ENCODE measurements at places on chromosomes 4 and X.

GRCh38 chr4:48205107-48205506, 64.5 kb downstream of the TEC start:
- DNase-seq, result no peak

- no peak for DNase-seq
Observed at GRCh38 chr4:38784141-38784540, 1.4 kb upstream of the TLR10 start.

DNA sequence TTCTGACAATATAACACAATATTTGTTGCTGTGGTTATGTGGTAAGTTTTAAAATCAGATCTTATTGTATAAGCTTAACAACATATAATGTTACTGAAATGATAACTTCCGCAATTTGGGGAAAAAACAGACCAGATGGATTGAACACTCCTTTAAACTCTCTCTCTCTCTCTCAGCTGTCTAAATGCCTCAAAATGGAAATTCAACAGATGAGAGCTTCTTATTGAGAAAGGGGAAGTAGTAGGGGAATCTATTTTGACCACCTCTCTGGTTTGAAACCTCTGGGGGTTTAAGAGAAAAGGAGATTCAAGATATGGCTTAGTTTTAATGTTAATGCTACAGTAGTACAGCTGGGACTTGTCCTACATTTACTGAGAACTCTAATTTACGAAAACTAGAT, 40.3 kb downstream of the DMD start:
- no peak for DNase-seq

DNA sequence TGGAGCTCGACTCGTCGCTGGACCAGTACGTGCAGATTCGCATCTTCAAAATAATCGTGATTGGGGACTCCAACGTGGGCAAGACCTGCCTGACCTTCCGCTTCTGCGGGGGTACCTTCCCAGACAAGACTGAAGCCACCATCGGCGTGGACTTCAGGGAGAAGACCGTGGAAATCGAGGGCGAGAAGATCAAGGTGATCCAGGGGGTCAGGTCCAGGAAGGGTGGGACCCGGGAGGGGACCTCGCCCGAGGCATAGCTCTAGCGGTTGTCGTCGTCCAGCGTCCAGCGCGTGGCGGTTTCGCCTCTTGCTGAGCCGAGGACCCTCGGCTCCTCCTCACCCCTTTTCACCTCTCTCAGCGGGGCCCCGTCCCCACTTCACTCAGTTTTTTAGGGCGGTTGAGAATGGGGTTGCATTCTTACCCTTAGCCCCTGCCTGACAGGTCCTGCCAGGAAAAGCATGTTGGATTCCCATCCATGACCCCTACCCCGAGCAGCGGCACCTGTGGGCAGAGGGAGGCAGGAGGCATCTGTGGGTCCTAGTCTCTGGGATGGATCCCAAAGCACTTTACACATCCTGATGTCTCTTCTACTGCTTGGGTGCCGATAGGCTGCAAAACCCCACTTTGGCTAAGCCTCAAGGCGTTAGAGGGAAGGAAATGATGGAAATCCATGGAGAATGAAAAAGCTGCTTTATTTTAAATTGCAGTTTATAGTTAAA, 524 bp downstream of the RAB33A start:
- no peak for DNase-seq

DNA sequence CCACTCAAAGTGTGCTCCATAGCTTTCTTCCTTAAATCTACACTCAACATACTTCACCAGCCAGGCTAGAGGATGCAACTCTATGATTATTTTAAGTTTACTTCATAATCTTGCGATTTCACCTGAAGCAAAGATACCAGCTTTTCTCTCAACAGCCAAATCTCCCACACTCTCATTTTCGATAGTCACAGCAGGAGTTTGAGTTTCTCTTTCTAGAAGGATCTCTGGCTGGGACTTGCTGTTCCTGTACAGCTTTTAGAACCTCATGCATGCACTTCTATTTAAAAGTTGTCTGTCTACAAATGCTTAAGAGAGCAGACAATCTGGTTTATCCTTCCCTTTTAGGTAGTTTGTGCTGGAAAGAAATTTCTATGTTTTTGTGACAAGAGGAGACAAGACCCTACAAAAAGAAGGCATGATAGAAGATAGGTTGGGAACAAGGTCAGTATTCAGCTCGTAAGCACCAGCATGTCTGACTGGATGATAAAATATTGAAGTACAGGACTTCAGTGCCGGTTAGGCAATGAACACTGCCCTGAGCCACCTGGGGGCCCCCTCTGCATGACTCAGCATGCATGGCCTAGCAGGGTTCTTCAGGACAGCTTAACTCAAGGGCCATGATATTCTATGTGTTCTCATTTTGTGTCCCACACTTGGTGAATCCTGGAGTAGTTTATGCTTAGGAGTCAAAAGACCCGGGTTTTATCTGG, 65.6 kb downstream of the ATXN3L start:
- no peak for DNase-seq

GRCh38 chr4:159416073-159416472, 313.2 kb downstream of the RAPGEF2 start:
- DNase-seq, result no peak

GRCh38 chr4:140756319-140757231, at the start of gene TBC1D9:
Gene TBC1D9 (minus strand): TSS chr4:140756385. CDS start chr4:140756045, 340 bp downstream.
- no peak for DNase-seq
